GM23248 (cell line): ENCODE measurements at places on chromosomes 16 and 17.

DNA sequence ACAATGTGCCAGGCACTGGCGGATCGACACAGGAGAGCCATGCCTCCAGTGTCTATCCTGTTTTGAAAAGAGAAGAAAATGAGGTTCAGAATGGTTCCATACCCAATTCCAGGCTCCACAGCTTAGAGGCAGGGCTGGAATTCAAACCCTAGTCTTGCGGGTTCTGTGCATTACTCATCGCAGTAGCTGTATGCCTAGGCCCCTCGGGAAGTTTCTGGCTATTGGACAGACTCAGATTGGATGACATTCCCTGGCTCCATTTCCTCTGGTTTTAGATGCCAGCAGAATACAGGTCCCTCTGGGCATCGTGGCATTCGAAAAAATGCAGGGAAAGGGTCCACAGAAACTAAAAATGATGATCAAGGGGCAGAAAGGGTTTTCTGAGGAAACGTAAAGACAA, 184.7 kb downstream of the COPRS start:
- peak; percentile 42 for DNase-seq

DNA sequence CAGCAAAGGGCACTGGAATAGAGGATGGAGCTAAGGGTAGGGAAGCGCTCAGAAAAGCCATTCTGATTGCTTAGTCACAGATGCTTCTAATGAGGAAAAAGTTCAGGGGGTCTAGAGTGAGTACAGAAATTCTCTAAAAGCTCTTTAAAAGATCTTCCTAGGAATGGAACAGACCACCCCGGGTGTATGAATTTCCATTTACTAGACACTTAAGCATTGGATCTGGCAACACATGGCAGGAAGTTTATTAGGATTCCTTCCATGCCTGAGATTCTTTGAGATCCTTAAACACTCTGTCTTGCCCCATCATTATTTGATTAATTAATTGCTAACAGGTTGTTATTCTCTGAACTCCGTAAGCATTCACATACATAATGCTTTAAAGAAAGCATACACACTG, 8.5 kb downstream of the KRTAP9-7 start:
- DNase-seq = peak; percentile 10

DNA sequence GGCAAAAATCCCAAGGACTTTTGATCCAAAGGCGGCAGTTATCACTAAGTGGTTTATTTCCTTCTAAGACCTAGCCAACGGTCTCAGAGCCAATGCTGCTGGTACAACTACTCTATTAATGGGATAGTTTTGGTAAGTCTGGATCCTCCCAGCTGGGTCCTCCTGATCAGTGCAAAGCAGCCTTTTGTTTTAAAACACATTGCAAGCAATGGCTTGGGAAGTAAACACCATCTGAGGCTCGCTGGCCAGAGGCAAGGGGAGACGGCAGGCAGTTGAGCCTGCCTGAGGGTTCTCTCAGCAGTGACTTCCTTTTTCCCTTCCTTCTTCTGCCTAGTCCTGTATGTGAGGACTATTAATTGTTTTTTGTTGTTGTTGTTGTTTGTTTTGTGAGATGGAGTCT, 1.6 kb upstream of the SLC5A10 start:
- no peak for DNase-seq

DNA sequence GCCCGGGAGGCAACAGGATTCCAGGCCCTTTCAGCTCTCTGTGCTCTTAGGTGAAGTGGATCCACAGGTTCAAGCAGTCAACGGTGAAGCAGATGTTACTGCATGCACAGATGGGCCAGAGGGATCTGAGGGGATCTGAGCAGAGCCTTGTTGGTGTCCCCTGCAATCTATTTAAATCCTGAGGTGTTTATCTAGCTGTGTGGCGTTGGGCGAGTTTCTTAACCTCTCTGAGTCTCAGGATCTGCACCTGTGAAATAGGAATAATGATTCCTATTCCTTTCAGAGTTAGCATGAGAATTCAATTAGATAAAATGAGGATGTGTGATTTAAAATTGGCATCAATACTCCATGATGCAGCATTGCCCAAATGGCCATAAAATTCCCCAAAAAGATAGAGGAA, 237.3 kb upstream of the CDH5 start:
- no peak for DNase-seq

GRCh38 chr16:50523710-50524109, 24.5 kb upstream of the NKD1 start:
- no peak for DNase-seq

DNA sequence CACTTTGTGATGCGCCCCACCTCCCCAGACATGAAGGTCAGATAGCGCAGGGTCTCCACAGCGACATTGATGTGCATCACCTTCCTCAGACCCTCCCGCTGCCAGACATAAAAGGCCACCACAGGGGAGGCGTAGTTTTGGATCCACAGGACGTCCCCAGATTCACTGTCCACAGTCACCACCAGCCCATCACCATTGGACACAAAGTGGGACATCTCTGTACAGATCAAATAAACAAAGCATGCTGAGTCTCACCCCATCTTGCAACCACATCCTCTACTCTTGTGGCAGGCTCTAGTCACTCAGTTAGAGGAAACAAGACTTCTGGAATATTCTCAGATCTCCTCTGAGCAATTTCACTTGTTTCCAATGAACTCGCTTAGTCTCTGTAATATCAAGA, 46.3 kb upstream of the ICAM2 start:
- no peak for DNase-seq
